Activated CD4-positive, alpha-beta T cell treated with anti-CD3 and anti-CD28 coated beads, Interleukin-2, amount 50 U/mL, for 24 hours (primary cell): ENCODE measurements at places on chromosomes 1 and 21.

GRCh38 chr21:46428987-46429710 is 29.5 kb upstream of the DIP2A start:
- DNase-seq: no peak

GRCh38 chr1:182453631-182454030 is 3.7 kb downstream of the RGSL1 start:
- no peak for DNase-seq

GRCh38 chr1:242828199-242828598 is 303.7 kb upstream of the PLD5 start:
- DNase-seq: no peak

DNA sequence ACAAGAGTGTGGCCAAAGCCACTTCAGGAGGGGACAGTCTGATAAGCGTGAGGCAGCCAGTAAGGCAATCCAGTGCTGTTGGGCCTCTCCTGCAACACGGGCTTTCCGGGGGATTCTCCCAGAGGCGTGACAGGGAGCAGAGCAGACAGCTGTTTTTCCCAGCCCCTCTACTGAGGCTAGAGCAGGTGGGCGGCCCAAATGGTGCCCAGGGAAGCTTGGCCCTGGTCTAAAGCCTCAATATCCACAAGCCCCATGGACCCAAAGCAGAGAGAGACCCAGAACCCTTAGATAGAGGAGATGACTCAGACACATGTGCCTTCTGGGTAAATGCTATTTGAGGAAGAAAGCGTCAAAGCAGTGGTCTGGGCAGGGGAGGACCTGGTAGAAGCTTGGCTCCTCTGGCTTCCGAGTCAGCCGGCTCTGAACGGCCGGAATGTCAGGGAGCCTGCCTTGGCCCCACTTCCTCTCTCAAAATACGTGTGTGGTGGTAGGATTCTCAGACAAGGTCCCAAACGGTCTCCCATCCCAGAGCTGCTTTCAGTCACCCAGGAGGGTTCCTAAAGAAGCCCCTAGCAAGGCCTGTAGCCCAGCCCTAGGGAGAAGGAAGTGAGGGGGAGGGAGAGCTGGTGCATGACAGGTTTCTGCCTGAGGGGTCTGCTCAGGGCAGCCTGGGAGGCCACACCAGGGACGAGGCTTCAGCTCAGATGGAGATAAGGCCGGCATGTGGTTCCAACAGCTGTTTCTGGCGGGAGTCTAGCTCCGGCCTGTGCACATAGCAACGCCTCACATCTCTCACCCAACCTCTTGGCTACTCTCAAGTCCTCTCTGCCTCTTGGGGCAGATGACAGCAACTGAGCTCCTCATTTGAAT is 28.8 kb downstream of the PIK3C2B start:
- no peak for DNase-seq

DNA sequence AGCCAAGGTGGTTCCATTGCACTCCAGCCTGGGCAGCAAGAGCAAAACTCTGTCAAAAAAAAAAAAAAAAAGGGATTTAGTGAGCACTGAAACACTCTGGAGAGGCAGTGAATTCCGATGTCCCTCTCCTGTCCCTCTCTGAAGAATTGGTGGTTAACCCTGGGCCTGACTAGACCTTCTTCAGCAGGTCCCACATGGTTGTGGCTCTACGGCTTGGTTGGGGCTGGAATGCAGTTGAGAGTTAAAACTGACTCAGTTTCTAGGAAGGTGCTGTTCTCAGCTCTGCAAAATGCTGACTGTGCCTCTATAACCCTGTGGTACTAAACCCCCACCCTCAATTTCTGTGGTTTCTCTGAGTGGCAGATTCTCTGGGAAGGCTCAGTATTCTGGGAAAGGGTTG is 173.3 kb downstream of the SEC16B start:
- DNase-seq: no peak

GRCh38 chr1:159868766-159869165 is 6.3 kb upstream of the VSIG8 start:
- no peak for DNase-seq

- no peak for DNase-seq
Measured at GRCh38 chr1:184208622-184209021, 157.1 kb downstream of the TSEN15 start.

DNA sequence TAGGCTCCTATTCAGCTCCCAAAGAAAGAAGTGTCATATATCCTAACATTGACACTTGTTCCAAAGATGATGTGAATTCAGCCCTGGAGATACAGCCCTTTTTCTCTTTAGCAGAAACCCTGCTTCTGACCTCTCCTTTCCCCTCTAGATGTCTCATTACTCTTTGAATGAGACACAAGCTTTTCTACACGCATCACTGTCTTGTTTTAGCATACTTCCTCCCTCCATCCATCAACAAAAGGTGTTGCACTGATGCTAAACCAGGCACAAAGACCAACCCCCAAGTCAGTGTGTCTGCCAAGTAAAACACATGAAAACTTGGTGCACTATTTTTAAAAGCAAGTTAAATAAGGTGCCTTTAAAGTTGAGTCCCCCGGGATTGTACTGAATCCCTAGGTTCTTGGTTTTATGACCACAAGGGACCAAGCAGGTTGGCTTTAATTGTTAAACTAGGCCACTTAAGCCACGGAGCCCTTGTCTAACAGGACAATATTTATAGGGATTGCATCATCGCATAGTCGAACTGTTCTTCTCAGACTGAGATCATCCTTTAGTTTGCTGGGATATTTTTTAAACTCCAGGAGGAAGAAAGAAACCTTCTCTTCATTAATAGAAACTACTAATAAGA is 101.0 kb upstream of the GUCA2B start:
- no peak for DNase-seq

- DNase-seq: no peak
Measured at GRCh38 chr1:201216395-201217085, 25.9 kb downstream of the IGFN1 start.

DNA sequence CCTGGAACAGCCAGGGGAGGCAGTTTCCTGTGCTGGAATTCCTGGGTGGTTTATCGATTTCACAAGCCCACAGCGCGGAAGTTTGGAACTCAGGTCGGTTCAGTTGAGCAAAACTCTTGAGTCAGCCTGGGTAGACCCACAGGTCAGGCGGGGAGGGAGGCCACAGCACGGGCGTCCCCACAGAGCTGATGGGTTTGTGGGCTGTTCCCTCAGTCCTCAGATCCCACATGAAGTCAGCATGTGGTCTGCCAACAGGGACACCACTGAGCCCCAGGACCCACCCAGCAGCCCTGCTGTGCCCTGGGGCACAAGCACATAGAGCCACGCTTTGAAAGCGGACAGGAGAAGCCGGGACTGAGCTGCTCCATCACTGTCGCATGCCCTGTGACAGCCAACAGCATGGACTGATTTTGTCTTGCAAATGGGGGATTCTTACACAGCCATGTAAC is 17.4 kb downstream of the BMP8A start:
- DNase-seq: no peak

- no peak for DNase-seq
Measured at GRCh38 chr1:226686440-226687425, 52.3 kb downstream of the ITPKB start.

DNA sequence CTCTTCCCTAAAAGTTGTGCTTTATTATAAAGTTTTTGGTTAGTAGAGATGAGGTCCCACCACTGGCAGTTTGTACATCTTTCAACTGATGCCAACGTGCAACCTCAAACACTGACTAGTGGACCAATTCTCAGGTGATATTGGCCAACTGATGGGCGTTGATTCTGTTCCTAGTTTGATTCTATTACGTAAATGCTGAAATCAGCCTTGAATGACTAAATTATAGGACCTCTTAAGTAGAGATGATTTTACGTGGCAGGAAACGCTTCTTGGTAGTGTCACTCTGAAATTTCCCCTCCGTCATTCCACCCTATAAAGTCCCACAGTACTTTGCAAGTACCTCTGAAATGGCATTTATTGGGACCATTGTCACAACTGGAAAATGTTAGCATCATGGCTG is 8.8 kb upstream of the FNDC7 start:
- no peak for DNase-seq

GRCh38 chr21:44890338-44890931 is 16.9 kb upstream of the PTTG1IP start:
- no peak for DNase-seq

GRCh38 chr1:101237229-101237837 is 514 bp downstream of the S1PR1 start:
- DNase-seq: peak; percentile 38

- DNase-seq: no peak
Measured at GRCh38 chr1:147722124-147722523, 38.3 kb downstream of the GJA5 start.

DNA sequence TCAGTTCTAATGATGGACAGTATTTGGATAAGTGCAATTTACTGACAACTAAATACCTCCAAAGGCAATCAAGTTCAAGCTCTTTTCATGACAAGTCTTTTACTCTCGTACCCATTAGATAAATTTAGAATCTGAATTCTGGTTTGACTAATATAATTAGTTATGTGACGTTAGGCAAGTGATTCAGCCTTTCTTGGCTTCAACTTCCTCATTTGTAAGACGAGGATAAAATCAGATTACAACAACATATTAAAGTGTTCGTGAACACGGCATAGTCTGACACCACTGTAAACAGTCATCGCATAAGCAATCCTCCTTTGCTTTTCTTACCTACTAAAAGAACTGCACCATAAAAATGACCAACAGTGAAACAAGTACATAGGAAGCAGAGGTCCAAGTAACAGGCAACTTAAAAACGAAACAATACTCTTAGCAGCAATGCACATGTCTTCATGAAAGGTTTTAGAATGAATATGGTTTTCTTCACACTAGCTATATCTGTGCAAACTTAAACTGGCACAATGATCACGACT is 25.7 kb downstream of the COA6 start:
- DNase-seq: no peak

DNA sequence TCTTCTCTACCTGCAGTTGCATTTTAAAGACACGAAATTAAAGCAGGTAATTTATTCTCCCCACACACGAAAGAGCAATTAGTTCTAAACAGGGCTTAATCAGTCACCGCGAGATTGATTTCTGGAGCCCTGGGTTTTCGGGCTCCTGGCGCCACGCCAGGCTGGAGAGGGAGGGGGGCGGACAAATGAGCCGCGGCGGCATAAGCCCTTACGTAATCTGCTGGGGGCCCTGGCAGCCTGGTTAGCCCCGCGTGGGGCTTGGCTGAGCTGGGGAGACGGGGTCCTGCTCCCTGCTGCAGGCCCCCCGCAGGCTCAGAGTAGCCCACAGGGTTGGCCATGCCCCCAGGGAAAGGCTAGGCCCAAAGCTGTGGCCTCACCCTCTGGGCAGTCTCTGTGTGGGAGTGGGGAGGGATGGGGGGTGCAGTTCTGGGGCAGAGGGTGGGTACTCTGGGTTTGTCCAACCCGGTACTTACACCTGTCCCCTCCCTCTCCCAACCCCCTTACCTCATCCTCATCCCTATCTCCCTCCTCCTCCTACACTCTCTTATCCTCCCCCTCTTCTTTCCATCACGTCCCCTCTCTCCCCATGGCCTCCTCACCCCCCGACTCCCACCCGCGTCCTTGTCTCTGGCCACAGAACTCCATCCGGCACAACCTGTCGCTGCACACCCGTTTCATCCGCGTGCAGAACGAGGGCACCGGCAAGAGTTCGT is 19.9 kb downstream of the FOXO6 start:
- DNase-seq: no peak

- DNase-seq: no peak
Measured at GRCh38 chr21:21200103-21200938, 202.1 kb downstream of the NCAM2 start.

- DNase-seq: peak; percentile 67
Measured at GRCh38 chr1:228464487-228464983, 22.6 kb upstream of the RNF187 start.

GRCh38 chr1:171877701-171878100 is 36.4 kb downstream of the DNM3 start:
- no peak for DNase-seq

DNA sequence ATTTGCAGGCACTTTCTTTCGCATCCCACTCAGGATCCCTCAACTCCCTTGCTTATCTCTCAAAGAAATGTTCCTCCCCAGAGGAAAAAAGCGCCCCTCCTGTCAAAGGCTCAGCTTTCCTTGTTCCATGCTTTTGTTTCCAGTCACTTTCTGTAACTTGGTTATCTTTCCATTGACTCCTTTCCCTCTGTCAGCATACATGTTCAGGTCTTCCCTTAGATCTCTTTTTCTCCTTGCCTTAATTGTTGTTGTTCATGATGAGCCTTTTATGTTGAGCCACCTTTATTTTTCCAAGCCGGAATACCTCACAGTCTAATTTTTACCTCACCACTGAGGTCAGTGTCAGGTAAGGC is 46.5 kb upstream of the PODN start:
- no peak for DNase-seq

- peak; percentile 47 for DNase-seq
Measured at GRCh38 chr1:31010086-31010989, 55.2 kb downstream of the PUM1 start.

GRCh38 chr1:42046761-42047507 is 106.3 kb upstream of the GUCA2B start:
- no peak for DNase-seq

DNA sequence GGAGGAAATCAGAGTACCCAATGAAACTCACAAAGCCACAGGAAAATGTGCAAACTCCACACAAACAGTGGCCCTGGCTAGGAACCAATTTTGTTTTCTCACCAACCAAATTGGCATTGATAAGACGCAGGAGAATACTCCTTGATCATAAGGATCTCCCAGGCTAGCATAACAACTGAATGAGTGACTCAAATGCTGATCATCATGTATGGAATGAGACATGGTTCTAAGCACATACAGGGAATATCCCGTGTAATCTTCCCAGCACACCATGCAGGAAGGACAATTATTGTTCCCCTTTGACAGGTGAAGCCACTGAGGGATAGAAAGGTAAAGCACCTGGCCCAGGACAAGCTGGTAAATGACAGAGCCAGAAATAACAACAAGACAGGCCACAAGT is 180.0 kb upstream of the DUSP10 start:
- no peak for DNase-seq
